PC-3 (cell line): ENCODE measurements at places on chromosomes 6 and 20. TPM values are rescaled to one million over a fixed set of nuclear protein-coding genes. Genes with fewer than 3 reads are reported as not detected.

Gene SLPI
- total RNA-seq, result 186 and 207 TPM in 2 replicates

Gene ARG1
- not detected in 2 replicates for total RNA-seq

DNA sequence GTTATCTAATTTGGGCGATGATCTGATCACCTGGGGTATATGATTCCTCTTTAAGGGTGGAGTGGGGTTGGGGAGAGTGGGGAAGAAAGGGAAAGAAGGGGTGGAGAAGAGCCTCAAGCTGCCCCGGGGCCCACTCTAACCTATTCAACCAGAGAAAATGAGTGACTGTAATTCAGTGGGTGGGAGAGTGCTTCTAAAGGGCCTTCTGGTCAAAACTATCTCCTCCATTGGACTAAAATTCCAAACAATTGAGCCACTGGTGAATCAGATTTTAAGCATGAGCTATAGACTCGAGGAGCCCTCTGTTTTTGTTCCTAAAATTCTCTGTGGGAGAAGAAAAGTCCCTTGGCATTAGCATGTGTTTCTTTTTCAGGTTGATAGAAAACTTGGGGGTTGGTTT is 296.8 kb downstream of the CLIC5 start:
- H3K27me3 ChIP-seq, result no peaks in the 10 kb centered on the region
- no peak overlapping the region for H3K4me3 ChIP-seq
- DNase-seq, result no peak
- H3K4me1 ChIP-seq, result peaks cover 12% of the 10 kb centered on the region
- no peaks in the 10 kb centered on the region for H3K36me3 ChIP-seq

Gene HLA-DMB
- not detected in 2 replicates for total RNA-seq

DNA sequence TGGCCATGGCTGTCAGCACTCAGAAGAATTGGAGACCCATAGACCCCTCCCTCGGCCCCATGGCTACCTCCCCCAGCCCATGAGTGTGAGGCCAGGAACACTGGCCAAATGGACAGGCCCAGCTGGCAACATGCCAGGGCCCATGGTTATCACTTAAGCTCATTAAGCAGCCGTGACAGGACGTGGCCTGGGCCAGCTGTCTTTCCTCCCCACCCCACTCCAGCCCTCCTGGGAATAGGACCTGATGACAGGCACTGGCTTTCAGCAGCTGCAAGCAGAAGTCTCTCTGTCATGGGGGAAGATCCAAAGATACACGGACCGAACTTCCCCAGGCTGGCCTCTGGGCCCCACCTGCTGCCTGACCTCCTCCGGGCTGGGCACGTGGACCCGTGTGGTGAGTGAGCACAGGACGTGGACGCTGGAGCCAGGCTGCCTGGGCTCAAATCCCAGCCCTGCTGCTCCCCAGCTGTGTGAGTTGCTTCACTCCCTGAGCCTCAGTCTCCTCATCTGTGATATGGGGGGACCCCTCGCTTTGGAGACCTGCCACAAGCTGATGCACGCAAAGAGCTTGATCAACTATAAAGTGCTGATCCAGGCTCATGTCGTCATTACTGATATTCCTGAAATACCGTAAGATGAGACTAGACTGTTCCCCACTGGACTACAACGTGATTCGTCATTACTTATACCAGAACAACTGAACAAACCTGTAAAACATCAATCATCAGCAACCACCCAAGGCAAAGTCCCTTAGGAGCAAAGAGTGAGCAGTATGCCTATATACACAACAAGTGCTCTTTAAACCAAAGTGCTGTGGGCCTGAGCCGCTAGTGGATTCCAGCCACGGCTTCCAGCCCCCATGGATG is 22.0 kb upstream of the VSTM2L start:
- no peak overlapping the region for H3K27ac ChIP-seq
- DNase-seq, result peak; percentile 66
- H3K36me3 ChIP-seq, result no peaks in the 10 kb centered on the region
- no peaks in the 10 kb centered on the region for H3K27me3 ChIP-seq

GRCh38 chr6:106747139-106747538 is 117.8 kb downstream of the QRSL1 start:
- peak overlapping the region; percentile 44; the same call in 1 of the 2 replicates for H3K4me3 ChIP-seq
- H3K27ac ChIP-seq, result peak overlapping the region; percentile 99
- H3K4me1 ChIP-seq, result peaks cover 64% of the 10 kb centered on the region
- no peaks in the 10 kb centered on the region for H3K27me3 ChIP-seq
- peak; percentile 48 for DNase-seq

GRCh38 chr20:31968291-31969126 is 558 bp downstream of the XKR7 start:
- H3K27ac ChIP-seq, result no peak overlapping the region
- H3K4me1 ChIP-seq, result no peaks in the 10 kb centered on the region
- H3K4me3 ChIP-seq, result no peak overlapping the region
- no peaks in the 10 kb centered on the region for H3K36me3 ChIP-seq

- no peak for DNase-seq
- no peak overlapping the region for H3K27ac ChIP-seq
- H3K27me3 ChIP-seq, result no peaks in the 10 kb centered on the region
These were observed 34.2 kb upstream of the GSTA4 start for GRCh38 chr6:53029257-53029656.

DNA sequence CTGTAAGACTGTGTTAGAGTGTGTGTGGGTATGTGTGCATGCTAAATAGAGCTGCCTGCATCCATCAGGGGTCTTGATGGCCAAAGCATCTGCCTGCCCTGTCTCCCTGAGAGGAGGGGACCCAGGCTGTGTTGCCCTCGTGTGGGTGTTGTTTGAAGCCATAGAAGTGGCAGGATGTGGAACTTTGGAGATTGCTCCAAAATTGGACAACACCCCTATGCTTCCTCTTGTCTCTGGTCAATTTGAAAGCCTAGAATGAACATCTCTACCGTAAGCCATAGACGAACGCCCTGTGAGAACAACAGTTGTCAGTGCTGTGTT is 82.6 kb downstream of the ASXL1 start:
- no peak overlapping the region for H3K4me3 ChIP-seq
- no peak for DNase-seq
- no peaks in the 10 kb centered on the region for H3K4me1 ChIP-seq
- H3K27me3 ChIP-seq, result no peaks in the 10 kb centered on the region
- H3K27ac ChIP-seq, result no peak overlapping the region

Gene PLEKHG1
- 1.3 and 1.4 TPM in 2 replicates for total RNA-seq

Gene ZBTB46
- total RNA-seq, result 2.8 and 7.3 TPM in 2 replicates

GRCh38 chr6:47375426-47375825 is 65.7 kb upstream of the TNFRSF21 start:
- H3K4me1 ChIP-seq, result no peaks in the 10 kb centered on the region
- H3K27me3 ChIP-seq, result no peaks in the 10 kb centered on the region
- H3K27ac ChIP-seq, result no peak overlapping the region
- DNase-seq, result no peak
- no peaks in the 10 kb centered on the region for H3K36me3 ChIP-seq

DNA sequence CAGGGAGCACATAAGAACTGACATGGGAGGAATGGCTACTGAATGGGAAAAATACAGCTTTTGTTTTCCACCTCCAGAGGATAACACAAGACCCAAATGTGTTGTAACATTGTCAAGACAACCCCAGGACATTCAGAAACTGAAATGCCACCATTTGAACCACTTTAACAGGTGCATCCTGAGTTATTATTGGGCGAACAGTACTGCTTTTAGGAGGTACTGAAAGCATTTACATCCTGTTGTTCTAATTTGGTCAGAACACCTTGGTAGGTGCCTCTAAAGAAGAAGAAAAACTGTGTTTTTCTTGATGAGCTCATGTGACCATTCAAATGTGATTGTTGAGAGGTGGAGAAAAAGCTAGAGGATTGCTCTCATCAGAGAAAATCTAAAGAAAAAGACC is 6.4 kb upstream of the TXNDC5 start:
- peaks cover 17% of the 10 kb centered on the region for H3K4me1 ChIP-seq
- no peaks in the 10 kb centered on the region for H3K27me3 ChIP-seq
- H3K27ac ChIP-seq, result no peak overlapping the region
- no peak overlapping the region for H3K4me3 ChIP-seq
- no peak for DNase-seq
- H3K36me3 ChIP-seq, result no peaks in the 10 kb centered on the region
